ENCODE measurements at places on chromosomes 12 and 14.
A peak's percentile ranks its signal among the peaks of the same experiment; 100 is the strongest.

GRCh38 chr12:50214018-50214417 is 46.8 kb upstream of the CERS5 start:
- DNase-seq: no peak

GRCh38 chr12:108696111-108696995 is 35.0 kb downstream of the CORO1C start:
- peak; percentile 100 for DNase-seq

- DNase-seq: no peak
These were observed 6.4 kb downstream of the DICER1 start for GRCh38 chr14:95150910-95151309.

GRCh38 chr14:104086661-104087461 is 1.4 kb downstream of the ASPG start:
- no peak for DNase-seq

DNA sequence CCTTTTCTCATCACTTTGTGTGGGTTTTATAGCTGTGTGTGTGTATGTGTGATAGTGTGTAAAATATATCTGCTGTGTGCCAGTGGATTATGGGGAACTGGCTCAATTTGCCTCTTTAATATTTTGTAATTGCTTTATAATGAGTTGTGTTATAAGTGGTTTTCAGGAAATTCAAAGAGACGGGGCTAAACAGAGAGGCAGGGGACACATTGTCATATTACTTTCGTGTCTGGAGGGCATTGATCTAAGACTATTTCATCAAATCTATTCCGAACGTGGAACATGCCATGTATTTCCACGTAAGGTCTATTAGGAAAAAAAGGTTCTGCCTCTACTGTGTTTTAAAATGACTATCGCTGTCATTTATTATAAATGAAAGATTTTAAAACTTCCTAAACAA is 793.2 kb upstream of the TMEM132C start:
- no peak for DNase-seq

DNA sequence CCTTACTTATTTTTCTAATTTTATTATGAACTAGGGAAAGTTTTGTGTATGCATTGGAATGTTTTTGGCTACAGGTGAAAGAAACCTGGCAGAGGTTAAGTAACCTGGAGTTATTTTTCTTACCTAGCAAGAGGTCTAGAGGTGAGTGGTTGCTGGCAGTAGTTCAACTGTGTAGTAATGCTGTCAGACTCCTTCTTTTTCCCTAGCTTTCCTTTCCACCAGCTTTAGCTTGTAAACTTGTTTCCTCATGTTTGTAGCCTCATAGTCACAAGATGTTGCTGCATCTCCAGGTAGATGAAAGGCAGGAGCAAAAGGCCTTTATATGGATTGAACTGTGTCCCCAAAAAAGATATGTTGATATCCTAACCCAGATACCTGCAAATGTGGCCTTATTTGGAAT is 105.1 kb upstream of the AMIGO2 start:
- DNase-seq: peak; percentile 96
